ENCODE measurements at places on chromosomes 12 and 14.

GRCh38 chr14:55604900-55605418, 25.0 kb downstream of the KTN1 start:
- DNase-seq, result no peak

GRCh38 chr12:3809357-3810015, 56.6 kb upstream of the CRACR2A start:
- DNase-seq, result no peak

DNA sequence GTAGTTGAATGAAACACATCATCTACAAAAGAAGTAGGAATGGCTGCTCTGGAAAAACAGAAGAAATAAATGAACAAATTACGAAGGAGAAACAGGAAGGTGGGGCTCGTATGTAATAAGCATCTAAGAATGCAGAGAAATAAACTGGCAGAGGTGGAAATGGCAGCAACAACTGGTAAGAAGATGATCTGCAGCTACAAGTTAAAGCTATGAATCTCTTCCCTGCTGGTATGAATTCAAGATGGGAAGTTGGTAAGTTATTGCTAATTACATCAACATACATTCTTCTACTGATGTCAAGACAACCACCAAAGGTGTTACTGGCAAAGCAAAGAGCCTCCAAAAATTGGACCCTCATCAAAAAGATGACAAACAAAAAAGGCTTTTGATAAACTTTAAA, 59.8 kb downstream of the HECTD4 start:
- DNase-seq, result no peak

- no peak for DNase-seq
Observed at GRCh38 chr14:89078021-89078795, 253.8 kb downstream of the TTC8 start.

- DNase-seq, result no peak
Observed at GRCh38 chr12:12755923-12756322, 29.5 kb upstream of the APOLD1 start.

DNA sequence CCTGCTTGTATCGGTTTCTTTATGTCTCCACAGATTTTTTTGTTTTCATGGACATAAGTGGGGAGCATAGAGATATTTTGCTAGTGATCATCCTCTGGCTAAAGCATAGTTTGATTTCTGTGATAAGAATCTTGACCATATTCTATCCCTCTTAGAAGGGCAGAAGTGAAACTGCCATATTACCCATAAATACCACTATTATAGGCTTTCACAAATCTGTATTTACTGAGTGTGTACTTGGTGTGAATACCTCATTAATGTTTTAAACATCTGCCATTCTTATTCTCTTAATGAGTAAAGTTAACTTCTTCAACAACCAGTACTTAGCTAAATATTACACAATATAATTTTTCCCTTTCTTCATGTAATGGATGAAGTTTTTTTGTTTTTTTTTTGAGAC, 16.1 kb downstream of the WNK1 start:
- no peak for DNase-seq

DNA sequence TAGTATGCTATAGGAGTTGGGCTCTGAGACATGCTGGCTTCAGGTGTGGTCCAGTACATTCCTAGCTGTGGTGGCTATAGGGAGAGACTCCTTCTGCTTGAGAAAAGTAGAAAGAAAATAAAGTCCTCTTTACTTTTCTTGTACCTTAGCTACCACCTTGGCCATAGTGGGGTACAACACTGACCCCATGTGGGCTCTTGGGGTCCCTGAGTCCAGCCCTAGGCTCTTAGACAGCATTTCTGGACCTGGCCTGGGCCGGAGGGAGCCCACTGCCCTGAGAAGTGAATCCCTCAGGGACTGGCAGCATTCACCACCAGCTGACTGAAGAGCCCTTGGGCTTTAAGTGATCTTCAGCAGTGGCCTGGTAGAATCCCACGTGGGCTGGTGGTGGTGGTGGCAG, 143.1 kb downstream of the SYT10 start:
- DNase-seq, result no peak

DNA sequence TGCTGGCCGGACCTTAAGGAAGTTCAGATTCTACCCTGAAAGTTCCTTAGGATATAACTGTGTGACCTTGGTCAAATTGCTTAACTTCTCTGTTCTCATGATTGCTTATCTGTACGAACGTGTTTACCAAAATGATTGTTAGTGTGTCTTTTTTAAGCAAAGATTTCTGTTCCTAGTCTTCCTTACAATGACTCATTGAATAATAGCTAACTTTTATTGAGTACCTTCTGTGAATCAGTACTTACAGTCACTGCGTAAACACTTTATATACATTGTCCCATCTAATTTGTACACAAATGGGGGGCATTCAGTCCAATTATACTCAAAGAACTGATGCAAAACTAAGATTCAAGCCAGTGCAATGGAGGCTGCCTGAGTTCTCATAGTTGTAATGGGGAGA, 4.2 kb upstream of the TMEM30B start:
- DNase-seq, result no peak

GRCh38 chr12:10212739-10213131, at the start of gene GABARAPL1:
TSS of gene GABARAPL1 (plus strand) at chr12:10212877. CDS start at chr12:10213130, 253 bp downstream.
- no peak for DNase-seq

- DNase-seq, result no peak
Observed at GRCh38 chr14:52481864-52482263, 70.4 kb downstream of the TXNDC16 start.

- DNase-seq, result no peak
Observed at GRCh38 chr12:99147130-99147529, 500.4 kb upstream of the GARIN6 start.

DNA sequence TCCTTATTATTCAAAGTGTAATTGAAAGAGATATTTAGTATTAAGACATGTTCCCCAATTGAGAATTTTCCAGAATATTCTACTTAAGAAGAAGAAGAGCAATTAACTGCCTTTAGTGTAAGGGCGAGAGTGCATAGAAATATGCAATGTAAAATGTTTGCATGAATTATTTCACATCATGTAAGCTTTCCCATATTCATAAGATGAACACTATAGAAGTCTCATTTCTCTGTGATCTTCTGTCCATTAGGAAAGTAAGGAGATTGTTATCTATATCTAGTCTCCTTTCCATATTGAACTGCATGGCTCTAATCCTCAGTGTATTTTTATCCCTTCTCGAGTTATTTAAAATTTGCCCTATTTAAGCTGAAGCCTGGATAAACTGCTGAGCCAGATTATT, 17.1 kb upstream of the FGD4 start:
- DNase-seq, result no peak

DNA sequence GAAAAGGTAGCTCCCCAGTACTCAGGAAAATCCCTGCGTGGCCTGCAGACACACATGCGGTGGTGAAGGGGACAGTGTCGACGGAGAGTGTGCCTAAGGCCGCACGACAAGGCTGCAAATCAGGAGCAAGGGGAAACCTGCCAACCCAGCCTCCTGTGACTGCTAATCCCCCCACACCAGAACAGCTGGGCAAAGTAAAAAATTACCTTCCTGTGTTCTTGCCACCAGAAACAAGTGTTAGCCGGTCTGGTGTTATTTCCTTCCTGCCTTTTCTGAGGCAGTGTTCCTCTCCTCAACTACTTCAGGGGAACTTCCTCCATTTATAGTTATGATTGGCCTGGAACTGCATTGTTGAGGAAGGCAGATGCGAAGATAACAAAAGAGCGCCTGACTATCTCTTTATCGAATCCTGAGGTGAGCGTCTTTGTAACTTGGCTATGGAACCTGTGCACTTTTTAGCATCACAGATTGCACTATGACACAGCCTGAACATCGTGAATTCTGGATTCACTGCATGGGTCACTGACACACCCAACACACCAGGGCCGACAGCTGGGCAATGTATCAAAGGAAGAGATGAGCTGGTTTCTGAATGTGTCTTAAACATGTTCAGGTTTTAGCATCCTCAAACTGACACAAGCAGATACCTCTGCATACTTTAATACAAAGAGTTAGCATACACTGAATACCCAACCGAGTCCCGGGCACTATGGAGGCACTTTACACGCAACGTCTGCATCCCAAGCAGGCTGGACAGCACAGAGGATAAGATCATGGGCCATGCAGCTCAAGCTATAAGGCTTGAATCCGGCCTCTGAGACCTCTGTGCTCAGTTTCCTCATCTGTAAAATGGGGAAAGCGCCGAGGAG, 28.9 kb downstream of the SLC15A4 start:
- DNase-seq, result no peak

- DNase-seq, result no peak
Observed at GRCh38 chr14:39683691-39684260, 251.5 kb upstream of the FBXO33 start.

GRCh38 chr14:38808734-38809455, 294.1 kb downstream of the SEC23A start:
- DNase-seq, result no peak

DNA sequence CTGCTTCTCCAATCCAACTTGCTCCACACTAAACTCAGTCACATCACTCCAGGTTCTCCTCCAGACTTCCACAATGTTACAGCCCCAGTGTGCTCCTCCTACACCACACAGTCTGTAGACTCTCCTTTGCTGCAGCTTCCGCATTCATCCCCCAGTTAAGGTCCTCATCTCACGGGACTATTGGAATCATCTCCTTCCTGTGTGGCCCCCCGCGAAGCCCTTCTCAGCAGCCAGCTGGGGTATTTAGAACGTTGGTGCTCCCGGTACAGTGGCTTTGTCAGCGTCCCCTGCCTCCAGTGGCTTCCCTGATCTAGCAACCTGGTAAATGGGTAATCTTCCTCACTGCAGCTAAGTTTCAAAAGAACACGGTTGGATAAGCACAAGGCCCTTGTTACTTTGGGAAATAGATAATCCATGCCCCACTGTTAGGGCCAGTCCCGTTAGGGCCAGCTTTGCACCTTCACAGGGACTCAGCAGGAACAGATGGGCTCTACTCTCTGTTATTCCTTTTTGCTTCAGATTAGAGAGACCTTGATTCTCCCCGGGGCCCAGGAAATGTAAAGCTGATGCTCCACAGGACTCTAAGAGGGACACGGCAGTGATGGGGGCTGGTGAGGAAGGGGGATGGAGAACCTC, 823 bp upstream of the TSPAN11 start:
- DNase-seq, result no peak

DNA sequence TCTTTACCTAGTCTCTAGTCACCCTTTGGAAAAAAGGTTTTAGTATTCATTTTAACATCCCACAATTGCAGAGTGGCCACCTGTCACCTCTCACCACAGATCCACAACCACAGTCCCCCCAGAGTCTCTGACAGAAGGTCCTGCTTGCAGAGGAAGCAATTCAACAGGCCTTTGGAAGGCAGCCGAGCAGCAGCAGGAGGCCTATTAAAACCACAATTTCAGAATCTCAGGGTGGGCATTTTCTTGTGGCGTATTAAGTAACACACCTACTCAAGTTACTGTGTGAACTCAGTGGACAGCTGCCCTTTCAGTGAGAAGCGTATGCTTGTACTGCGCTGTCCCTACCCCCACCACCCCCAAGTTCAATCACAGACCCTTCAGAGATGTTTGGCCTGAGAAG, 234.0 kb upstream of the HMGA2 start:
- DNase-seq, result no peak

DNA sequence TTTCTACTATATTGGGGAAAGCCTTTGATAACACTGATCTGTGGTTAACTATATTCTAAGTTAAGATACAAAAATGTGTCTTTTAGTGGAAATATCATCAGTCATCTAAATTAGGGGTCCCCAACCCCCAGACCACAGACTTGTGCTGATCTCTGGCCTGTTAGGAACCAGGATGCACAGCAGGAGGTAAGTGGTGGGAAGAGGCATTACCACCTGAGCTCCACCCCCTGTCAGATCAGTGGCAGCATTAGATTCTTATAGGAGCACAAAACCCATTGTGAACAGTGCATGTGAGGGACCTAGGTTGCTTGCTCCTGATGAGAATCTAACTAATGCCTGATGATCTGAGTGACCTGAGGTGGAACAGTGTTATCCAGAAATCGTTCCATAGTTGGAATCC, 28.3 kb upstream of the LIN7A start:
- DNase-seq, result no peak

DNA sequence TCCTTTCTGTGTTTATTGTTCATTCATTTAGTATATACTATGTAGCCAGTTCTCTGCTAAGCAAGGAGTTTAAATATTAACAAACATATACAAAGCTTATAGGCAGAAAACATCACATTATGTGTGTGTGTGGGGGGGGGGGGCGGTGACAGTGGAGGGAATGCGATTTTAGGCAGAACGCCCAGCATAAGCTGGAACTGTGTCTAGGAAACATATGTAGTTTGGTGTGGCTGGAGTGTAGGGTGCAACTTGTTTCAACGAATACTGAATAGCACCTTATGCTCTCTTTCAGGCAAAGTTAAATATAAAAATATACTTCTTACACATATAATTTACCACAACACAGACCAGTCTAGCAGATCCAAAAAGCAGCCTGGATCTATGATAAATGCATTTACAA, 980.6 kb downstream of the SLC6A15 start:
- DNase-seq, result no peak

- no peak for DNase-seq
Observed at GRCh38 chr12:49552425-49552824, 13.6 kb downstream of the KCNH3 start.

GRCh38 chr12:122023339-122024131, 1.9 kb downstream of the BCL7A start:
- DNase-seq, result no peak

- no peak for DNase-seq
Observed at GRCh38 chr12:6894321-6894720, 10.3 kb upstream of the LRRC23 start.

GRCh38 chr12:106646472-106646871, 63.7 kb downstream of the RFX4 start:
- no peak for DNase-seq

Measured in naive thymus-derived CD8-positive, alpha-beta T cell (primary cell).